ENCODE measurements at places on chromosomes 4 and X. TPM values are rescaled to one million over a fixed set of nuclear protein-coding genes. Genes with fewer than 3 reads are reported as not detected.

TEX13B gene
- not detected for total RNA-seq

GRCh38 chr4:25051534-25051933 lies 20.8 kb upstream of the LGI2 start:
- DNase-seq: no peak

DNA sequence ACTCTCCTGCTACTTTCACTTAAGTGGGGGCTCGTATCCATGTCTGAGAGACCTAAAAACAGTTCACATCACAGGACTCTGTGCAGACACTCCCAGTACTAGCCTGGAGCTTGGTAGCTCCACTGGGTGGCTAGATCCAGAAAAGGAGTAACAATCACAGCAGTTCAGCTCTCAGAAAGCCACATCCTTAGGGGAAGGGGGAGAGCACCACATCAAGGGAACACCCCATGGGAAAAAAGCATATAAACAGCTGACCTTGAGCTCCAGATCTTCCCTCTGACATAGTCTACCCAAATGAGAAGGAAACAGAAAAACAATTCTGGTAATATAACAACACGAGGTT lies 175.8 kb downstream of the FAM13A start:
- no peak for DNase-seq

DNA sequence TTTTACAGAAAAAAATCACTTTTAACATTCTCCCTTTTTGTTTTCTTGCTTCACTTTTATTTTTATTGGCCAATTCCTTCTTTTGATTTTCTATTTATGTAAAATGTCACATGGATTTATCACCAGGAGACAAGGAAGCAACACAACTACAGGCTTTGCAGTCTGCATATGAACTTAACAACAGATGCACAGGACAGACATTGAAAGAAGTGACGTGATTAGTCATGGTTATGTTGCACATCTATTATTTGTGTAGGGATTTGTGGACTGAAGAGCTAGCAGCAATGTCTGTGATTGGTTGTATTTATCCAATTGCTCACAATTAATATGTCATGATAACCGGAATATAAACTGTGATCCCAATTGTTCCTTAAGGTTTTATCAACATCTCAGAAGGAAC lies 147.8 kb upstream of the KLF3 start:
- DNase-seq: no peak

- no peak for DNase-seq
Observed at GRCh38 chr4:83114576-83114975, at the start of gene PLAC8. PLAC8 (minus strand) TSS chr4:83114729; CDS start chr4:83107921, 6,808 bp downstream.
